Left renal pelvis (tissue), 4 donors: ENCODE measurements at places on chromosomes 11 and 22.

DNA sequence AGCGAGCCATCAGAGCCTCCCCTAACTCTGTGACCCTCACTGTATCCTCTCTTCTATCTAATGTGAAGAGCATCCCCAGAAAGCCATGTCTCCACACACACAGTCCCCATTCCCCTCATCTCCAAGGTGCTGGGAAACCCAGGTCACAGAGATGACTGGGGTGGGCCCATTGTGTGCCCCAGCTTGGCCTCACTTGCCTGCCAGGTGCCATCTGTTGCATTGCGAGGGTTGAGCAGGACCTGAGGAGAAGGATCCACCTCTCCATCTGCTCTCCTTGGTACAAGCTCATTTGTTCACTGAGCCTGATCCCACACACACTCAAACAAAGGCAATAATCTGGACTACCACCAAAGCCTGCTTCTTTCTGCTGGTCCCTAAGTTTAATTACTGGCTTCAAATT is 118.8 kb downstream of the SPATA19 start:
- DNase-seq = no peak

- no peak for DNase-seq
Measured at GRCh38 chr22:30582788-30583545, 8.5 kb upstream of the GAL3ST1 start.

DNA sequence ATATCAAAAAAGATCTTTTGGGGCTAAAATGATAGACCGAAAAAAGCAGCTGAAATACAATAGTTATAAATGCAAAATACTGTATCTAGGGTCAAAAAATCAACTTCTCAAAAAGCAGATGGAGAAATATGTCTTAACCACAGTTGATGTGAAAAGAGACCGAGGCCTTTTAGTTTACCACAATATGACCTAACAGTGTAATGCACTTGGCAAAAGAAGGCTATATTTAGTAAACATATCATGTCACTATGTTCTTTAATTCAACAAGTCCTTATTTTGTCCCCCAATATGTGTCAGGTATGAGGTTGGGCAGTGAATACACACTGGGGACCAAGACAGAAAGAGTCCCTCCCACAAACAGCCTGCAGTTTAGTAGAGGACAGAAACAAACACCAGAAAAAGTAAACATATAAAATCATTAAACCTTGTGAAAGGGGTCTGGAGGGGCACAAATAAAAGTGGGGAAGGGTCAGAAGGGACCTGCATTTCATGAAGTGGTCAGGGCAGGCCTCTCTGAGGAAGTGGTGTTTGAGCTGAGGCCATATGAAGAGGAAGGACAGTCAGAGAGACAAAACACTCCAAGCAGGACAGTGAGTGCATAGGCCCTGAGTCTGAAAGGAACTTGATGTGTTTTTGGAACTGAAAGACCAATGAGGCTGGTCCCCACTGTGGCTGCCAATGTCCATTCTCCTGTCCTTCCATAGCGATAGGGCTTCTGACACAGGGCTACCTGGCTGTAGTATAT is 53.4 kb downstream of the LIF start:
- no peak for DNase-seq

- no peak for DNase-seq
Measured at GRCh38 chr11:11038782-11039181, 180.9 kb upstream of the ZBED5 start.

DNA sequence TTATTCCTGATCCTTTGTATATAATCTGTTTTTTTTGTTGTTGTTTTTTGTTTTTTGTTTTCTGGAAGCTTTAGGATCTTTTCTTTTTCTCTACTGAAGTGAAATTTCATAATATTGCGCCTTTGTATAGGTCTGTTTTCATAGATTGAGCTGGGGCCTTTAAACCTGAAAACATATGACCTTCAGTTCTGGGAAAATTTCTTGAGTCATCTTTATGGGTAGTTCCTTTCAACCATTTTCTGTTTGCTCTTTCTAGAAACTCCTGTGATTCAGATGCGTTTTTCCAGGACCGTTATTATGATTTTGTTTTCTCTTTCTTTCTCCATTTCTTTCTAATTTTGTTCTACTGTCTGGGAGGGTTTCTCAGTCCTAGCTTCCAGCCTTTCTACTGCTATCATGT is 43.7 kb downstream of the BSX start:
- DNase-seq = no peak

DNA sequence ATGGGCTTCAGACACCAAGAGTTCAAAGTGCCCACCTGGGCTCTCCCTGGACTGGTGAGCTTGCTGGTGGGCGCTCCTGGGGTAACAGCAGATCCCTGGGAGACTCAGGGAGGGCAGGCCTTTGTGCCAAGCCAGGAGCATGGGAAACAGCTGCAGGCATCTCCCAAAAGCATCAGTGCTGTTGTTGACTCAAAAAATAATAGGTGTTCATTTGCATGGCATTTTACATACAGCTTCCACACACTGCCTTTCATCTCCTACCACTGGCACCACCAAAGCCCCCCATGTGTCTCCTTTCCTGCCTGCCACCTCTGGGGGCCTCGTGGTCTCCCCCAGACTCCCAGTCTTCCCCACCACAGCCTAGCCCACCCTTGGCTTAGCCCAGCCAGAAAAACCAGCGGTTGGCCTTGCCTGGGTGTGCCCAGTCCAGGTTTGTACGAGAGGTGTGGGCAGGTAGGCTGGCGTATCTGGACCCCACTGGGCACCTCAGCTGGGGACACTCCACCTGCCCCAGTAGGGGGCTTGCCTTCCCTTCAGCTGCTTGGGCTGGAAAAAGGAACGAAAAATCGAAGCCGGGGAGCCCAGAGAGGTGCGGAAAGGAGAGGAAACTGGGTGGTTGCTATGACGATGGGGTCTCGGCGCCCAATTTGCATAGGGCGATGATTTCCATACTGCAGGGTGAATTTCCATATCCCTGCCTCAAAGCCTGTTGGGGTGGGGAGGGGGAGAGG is 15.0 kb downstream of the POU2F3 start:
- DNase-seq = no peak

DNA sequence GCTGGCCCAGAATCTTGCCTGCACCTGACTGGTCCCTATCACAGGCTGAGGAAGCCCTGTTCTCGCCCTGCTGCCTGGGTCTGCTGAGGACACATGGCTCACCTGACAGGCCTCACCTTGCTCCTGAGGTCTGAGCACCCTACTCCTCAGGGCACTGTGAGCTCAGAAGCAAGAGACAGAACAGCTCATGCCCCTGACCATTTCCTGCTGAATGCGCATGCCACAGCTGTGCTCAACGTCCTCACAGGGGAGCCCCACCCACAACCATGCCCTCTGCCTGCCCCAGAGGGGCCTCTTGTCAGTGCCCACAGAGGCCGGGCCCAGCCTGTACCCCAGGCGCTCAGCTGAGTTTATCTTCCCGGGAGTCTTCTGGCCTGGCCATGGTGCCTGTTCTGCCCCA is 2.8 kb upstream of the TSPO start:
- DNase-seq = no peak

GRCh38 chr11:61110255-61111049 is 8.2 kb downstream of the CD5 start:
- DNase-seq = no peak

- no peak for DNase-seq
Measured at GRCh38 chr11:68398995-68399851, 61.3 kb upstream of the PPP6R3 start.

DNA sequence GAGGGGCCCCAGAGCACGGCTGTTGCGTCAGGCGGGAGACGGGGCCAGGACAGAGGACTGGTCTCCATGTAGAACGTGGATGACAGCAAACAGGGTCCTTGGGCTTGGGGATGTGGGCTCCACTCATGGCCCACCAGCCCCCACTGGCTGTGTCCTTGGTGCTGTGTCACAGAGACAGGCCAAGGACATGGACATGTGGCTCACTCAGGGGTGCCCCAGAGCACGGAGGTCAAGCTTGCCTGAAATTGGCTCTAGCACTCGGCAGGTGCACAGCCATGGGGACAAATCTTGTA is 14.4 kb downstream of the FADS2 start:
- DNase-seq = no peak

DNA sequence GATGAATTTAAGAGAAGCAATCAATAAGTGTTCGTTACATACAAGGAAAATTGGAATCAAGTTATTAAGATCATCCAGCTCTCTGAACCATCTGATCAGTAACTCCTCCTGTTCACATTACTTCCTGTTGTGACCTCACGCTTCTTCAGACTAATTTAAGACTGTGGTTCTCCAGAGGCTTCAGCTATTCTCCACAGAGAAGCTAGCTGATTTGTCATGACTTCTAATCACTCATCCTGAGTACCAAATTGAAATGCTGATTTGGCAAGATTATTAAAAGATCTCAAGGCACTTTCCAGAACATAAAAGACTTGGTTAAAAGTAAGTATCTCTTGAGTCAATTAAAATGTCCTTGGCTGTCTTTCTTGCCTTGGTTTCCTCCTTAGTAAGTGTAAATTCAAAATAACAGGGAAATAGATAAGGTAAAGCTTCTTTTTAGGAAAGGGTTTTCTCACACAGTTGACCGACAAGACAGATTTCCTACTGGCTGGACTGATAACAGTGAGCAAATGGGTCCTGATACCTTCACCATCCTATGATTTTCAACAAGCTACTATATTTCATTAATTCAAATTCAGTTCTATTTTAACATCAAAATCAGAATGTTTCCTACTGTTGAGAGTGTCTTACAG is 38.5 kb downstream of the GAB2 start:
- DNase-seq = no peak

GRCh38 chr11:113193946-113194345 is 120.4 kb upstream of the TTC12 start:
- DNase-seq = no peak

- DNase-seq = no peak
Measured at GRCh38 chr11:72224564-72225410, at the start of gene INPPL1. Gene INPPL1 (plus strand): TSS chr11:72224767. CDS start chr11:72224985, 218 bp downstream.

DNA sequence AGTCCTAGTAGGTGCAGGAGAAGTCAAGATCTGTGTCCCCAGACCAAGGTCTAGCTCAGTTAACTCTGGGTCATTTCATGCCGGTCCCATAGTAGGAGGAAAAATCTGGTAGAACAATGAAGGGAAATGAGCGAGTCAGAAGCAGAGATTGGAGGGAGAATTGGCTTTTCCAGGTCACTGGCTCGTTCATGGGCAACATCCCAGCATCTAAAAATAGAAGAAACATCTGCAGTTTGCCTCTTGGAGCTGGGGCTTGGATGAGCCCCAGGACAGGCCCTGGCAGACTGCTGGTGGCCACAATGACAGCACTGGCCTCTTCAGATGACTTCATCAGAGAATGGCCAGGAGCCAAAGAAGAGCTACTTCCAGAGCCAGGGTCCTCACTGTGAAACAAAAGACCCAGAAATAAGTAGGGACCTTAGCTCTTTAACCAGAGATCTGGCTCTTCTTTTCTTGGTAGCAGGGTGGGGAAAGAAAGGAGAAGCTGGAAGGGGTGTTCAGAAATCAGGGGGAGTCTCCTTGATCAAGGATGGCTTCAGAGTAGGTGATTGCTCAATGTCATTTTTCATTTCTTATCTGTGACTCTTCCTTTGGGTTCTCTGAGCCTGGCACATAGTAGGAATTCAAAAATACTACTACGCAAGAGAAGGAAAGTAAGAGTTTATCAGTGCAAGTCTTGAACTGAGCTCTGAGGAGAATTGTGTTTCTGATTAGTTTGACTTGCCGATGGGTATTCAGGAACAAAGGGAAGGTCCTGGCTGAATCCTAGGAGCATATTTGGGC is 102.6 kb downstream of the TMPRSS5 start:
- no peak for DNase-seq

- DNase-seq = no peak
Measured at GRCh38 chr22:43114958-43115357, 4.4 kb downstream of the BIK start.

DNA sequence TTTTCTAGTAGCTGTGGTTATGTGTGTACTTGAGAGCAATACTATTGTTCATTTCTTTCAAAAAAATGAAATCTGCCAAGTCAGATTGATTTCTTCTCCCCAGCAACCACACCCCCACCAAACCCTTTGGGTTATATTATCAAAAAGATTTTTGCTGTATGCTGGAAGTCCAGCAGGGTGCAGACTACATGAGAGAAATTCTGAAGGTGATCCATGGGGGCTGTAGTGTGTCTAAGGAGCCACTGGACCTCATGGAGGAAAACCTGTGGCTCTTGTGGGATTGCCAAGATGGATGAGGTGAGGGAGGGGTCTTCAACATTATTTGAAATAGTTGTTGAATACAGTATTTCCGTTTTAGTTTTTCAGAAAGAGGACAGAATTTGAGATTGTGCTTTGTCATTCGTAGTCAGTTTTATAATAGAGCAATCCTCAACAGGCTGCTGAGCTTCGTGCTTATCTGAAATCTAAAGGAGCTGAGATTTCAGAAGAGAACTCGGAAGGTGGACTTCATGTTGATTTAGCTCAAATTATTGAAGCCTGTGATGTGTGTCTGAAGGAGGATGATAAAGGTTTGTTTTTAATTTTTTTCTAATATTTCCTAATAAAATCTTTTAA is 3.1 kb downstream of the EIF3M start:
- DNase-seq = no peak

DNA sequence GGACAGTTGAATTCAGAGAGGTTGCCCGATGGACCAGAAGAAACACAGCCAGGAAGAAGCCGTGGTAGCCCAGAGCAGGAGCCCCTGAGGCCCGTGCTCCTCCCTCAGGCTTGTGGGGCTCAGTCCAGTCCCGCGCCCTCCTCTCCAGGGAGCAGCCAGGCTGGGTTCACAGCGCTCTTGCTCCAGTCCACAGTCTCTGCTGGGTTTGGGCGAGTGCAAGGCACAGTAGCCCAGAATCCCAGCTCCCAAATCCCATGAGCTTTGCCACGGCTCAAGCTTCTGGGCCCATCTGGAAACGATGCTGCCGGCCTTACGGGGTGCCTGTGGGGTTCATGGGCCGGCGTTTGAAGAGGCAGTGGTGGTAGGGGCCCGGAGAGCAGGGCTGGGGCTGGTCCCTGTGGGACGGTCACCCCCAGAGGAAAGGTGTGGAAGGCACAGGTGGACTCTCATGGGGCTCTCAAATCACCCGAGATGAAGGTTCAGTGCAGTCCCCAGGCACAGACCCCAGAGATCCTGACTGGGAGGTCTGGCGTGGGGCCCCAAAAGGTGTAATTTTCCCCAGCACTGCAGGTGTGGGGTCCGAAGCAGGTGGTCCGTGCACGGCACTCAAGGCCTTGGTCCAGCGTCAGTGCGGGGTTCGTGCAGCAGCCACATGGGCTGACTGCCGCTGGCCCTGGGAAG is 30.6 kb upstream of the ATXN10 start:
- DNase-seq = no peak
